Osteoblast (primary cell): ENCODE measurements at places on chromosomes 4 and X. TPM values are rescaled to one million over a fixed set of nuclear protein-coding genes. Genes with fewer than 3 reads are reported as not detected.

DNA sequence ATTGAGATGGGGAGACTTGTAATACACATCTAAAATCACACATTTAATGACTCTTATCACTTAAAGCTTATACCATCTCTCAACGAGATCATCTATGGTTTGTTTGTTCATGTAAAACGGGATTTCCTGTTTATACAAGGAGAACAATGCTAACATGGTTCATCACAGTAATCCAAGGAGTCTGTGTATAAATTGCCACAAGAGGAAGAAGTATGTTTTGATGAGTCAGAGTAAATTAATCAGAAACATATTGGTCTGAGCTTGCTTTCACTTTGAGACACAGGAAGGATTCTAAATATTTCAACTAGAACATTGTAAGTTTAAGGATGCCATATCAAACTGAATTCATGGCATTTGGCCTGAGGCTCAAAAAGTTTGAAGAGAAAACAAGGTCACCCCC is 594.1 kb downstream of the GLUD2 start:
- no peak for DNase-seq
- no peaks in the 10 kb centered on the region for H3K36me3 ChIP-seq
- H3K4me3 ChIP-seq: no peak overlapping the region

- H3K27me3 ChIP-seq: no peaks in the 10 kb centered on the region
- H3K4me1 ChIP-seq: no peaks in the 10 kb centered on the region
- H3K4me3 ChIP-seq: no peak overlapping the region
- no peak overlapping the region for H3K27ac ChIP-seq
- no peaks in the 10 kb centered on the region for H3K36me3 ChIP-seq
These were observed 59.3 kb upstream of the UBQLN2 start for GRCh38 chrX:56503941-56504673.

DNA sequence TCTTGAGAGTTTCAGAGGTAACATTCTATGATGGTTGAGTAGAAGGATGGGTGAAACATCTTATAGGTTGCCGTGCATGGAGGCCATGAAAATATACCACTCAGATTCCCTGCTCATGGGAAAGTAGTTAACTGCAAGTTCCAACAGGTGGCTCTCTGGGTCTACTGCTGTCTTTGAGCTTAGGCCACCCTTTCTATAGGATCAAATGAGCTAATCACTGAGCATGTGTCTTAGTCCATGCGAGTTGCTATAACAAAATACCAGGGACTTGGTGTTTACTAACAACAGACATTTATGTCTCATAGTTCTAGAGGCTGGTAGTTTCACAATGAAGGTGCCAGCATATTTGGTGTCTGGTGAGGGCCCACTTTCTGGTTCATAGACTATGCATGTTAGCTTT is 144.8 kb upstream of the UNC5C start:
- H3K4me1 ChIP-seq: no peaks in the 10 kb centered on the region
- H3K27ac ChIP-seq: no peak overlapping the region
- DNase-seq: no peak
- no peaks in the 10 kb centered on the region for H3K27me3 ChIP-seq
- H3K4me3 ChIP-seq: no peak overlapping the region

GRCh38 chr4:37066159-37066558 is 178.4 kb upstream of the NWD2 start:
- no peak overlapping the region for H3K27ac ChIP-seq
- H3K27me3 ChIP-seq: no peaks in the 10 kb centered on the region
- no peaks in the 10 kb centered on the region for H3K4me1 ChIP-seq

- H3K36me3 ChIP-seq: no peaks in the 10 kb centered on the region
- DNase-seq: no peak
- no peak overlapping the region for H3K27ac ChIP-seq
- H3K4me3 ChIP-seq: no peak overlapping the region
- no peaks in the 10 kb centered on the region for H3K4me1 ChIP-seq
- H3K27me3 ChIP-seq: no peaks in the 10 kb centered on the region
These were observed 1964.2 kb downstream of the ARAP2 start for GRCh38 chr4:34280131-34280530.

DNA sequence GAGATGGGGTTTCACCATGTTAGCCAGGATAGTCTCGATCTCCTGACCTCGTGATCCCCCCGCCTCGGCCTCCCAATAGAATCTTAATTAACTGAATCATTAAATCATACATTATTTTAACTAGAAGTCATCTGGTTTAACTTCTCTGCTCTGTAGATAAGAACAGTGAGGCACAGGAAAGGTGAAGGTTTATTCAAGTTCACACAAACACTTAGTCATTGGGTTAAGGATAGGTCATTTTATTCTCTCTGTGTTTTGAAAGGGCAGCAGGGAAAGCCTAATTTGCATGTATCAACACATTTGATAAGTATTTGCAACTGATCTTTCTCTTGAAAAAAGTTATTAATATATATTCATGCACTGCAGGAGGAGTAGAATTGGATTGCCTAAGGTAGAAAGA is 1.1 kb upstream of the ETNPPL start:
- H3K36me3 ChIP-seq: no peaks in the 10 kb centered on the region
- DNase-seq: no peak
- H3K27ac ChIP-seq: no peak overlapping the region

GRCh38 chr4:8765084-8765483 is 106.6 kb downstream of the HMX1 start:
- H3K36me3 ChIP-seq: no peaks in the 10 kb centered on the region
- DNase-seq: peak; percentile 39
- no peak overlapping the region for H3K27ac ChIP-seq
- H3K4me1 ChIP-seq: no peaks in the 10 kb centered on the region
- H3K27me3 ChIP-seq: no peaks in the 10 kb centered on the region

DNA sequence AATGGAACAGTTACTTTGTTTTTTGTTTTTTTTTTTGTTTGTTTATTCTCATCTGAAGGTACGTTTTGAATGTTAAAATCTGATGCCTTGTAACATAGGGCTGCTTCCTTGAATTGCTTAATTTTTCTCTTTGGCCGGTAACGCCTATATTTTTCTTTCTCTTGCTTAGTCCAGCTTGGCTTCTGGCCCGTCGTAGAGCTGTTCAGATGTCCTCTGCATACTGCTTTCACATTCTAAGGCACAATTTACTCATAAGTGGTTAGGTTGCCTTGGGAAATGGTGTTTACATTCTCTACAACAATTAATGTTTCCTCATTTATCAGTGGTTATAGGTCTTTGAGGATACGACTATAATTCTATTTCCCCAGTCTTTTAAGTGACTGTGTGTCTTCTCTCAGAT is 7.9 kb downstream of the NONO start:
- H3K27me3 ChIP-seq: no peaks in the 10 kb centered on the region
- peak; percentile 48 for DNase-seq
- peak overlapping the region; percentile 59 for H3K27ac ChIP-seq
- H3K36me3 ChIP-seq: peaks cover 33% of the 10 kb centered on the region

DNA sequence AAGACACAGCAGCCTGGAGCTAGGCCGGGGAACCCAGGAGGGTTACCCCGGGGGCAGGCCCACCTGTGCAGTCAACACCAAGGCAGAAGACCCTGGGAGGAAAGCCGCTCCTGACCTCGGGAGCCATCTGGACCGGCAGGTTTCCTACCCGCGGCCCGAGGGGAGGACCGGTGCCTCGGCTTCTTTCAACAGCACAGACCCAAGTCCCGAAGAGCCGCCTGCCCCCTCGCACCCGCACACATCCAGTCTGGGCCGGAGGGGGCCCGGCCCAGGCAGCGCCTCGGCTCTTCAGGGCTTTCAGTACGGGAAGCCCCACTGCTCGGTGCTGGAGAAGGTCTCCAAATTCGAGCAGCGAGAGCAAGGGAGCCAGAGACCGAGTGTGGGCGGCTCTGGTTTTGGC is 157.8 kb downstream of the SOWAHB start:
- DNase-seq: no peak
- H3K4me3 ChIP-seq: no peak overlapping the region
- peaks cover 57% of the 10 kb centered on the region for H3K4me1 ChIP-seq
- no peaks in the 10 kb centered on the region for H3K27me3 ChIP-seq
- H3K36me3 ChIP-seq: peaks cover 10% of the 10 kb centered on the region

- no peaks in the 10 kb centered on the region for H3K36me3 ChIP-seq
- peaks cover 9% of the 10 kb centered on the region for H3K4me1 ChIP-seq
- H3K27me3 ChIP-seq: no peaks in the 10 kb centered on the region
- no peak overlapping the region for H3K27ac ChIP-seq
These were observed 158.5 kb upstream of the S100G start for GRCh38 chrX:16491461-16491860.

- H3K36me3 ChIP-seq: peaks cover 5% of the 10 kb centered on the region
- H3K4me1 ChIP-seq: peaks cover 20% of the 10 kb centered on the region
- DNase-seq: no peak
- no peaks in the 10 kb centered on the region for H3K27me3 ChIP-seq
- no peak overlapping the region for H3K4me3 ChIP-seq
These were observed 2.6 kb downstream of the EVC2 start for GRCh38 chr4:5705647-5706320.

DNA sequence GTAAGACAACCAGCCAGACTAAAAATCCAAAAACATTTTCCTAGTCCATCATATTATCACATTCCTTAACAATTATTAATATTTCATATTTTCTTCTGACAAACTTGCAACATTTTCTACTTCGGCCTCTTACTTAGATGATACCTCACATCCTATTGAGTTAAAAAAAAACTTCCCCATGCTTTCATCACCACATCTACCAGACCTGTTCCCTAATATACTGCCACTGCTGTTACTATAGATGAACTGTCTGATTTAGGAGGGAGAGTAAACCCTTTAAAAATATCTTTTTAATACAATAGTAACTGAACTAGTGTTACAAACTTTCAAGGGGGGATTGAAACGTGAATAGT is 1.5 kb downstream of the FAM200B start:
- peak overlapping the region; percentile 93 for H3K4me3 ChIP-seq
- H3K36me3 ChIP-seq: peaks cover 34% of the 10 kb centered on the region
- H3K27ac ChIP-seq: peak overlapping the region; percentile 99
- H3K4me1 ChIP-seq: peaks cover 28% of the 10 kb centered on the region
- H3K27me3 ChIP-seq: no peaks in the 10 kb centered on the region

- H3K4me1 ChIP-seq: peaks cover under 1% of the 10 kb centered on the region
- H3K27ac ChIP-seq: no peak overlapping the region
- H3K4me3 ChIP-seq: no peak overlapping the region
- no peaks in the 10 kb centered on the region for H3K36me3 ChIP-seq
- H3K27me3 ChIP-seq: peaks cover 41% of the 10 kb centered on the region
These were observed 15.6 kb upstream of the ASMTL start for GRCh38 chrX:1468250-1468772.

The GYG2 gene
- 5.6 and 6.2 TPM in 2 replicates for total RNA-seq

The MOSPD2 gene
- 23.3 and 29.0 TPM in 2 replicates for total RNA-seq

The ARMCX1 gene
- total RNA-seq: 67.7 and 70.1 TPM in 2 replicates

The CPLX1 gene
- total RNA-seq: not detected in 2 replicates

The FAM184B gene
- total RNA-seq: under 0.01 TPM in 1 of 2 replicates, not detected in the other

The DCAF8L2 gene
- total RNA-seq: not detected in 2 replicates

The RBM41 gene
- 13.8 and 15.3 TPM in 2 replicates for total RNA-seq

The DCLK2 gene
- 11.6 and 13.6 TPM in 2 replicates for total RNA-seq
